ENCODE measurements at places on chromosomes 5 and 9.

- DNase-seq = no peak
Measured at GRCh38 chr5:91556-92263, at the start of gene PLEKHG4B. TSS of gene PLEKHG4B (plus strand) at chr5:92168. CDS start at chr5:92232, 64 bp downstream.

- DNase-seq = no peak
Measured at GRCh38 chr5:153429761-153430380, 60.6 kb upstream of the GRIA1 start.

DNA sequence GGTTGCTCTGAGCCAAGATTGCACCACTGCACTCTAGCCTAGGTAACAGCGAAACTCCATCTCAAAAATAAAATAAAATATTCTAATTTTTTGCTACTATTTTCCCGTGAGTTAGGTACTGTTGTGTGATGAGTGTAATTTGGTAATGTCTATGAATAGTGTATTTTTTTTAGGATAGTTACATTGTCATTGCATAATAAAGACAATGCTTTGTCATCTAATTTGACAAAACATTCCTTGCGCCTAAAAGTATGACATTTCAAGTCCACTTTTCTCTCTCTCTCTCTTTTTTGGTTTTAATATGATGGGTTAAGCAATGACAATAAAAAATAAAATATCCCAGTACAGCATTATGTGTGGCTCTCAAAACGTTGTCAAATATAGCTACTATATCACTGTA, 29.3 kb downstream of the UBE2R2 start:
- no peak for DNase-seq

GRCh38 chr5:175325681-175326080, 118.3 kb downstream of the DRD1 start:
- no peak for DNase-seq

GRCh38 chr5:35674049-35674448, 56.4 kb downstream of the SPEF2 start:
- DNase-seq = no peak

DNA sequence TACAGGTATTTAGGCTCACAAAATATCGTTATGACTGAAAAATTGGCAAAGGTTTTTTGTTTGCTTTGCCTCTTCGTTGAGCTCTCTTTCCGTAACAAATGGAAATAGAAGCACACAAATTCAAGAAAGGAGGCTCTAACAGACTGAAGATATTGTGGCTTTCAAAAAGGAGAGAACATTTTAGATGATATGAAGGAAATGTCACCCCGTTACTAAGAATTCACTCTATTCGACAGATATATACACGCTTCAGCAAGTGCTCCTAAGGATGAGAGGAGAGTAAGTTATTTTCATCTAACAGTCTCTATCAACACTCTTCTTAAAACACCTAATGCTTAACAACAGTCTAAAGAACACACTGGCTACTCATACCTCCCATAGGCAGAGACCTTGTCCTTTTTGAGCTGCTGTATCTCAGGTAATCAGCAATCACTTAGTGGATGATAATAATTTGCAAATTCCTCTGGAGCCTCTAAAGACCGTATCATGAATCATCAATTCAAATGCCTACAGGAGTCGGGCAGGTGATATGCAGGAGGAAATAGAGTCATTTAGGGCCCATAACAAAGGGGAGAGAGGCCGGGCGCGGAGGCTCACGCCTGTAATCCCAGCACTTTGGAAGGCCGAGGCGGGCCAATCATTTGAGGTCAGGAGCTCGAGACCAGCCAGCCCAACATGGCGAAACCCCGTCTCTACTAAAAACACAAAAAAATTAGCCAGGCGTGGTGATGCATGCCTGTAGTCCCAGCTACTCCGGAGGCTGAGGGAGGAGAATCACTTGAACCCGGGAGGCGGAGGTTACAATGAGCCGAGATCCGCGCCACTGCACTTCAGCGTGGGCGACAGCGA, 1.4 kb upstream of the HSDL2 start:
- DNase-seq = no peak

- no peak for DNase-seq
Measured at GRCh38 chr5:180499684-180500083, 5.5 kb downstream of the CNOT6 start.

- DNase-seq = no peak
Measured at GRCh38 chr9:14941501-14942405, 31.5 kb upstream of the FREM1 start.

GRCh38 chr9:116156621-116157314, 3.2 kb downstream of the PAPPA start:
- DNase-seq = peak; percentile 11

- no peak for DNase-seq
Measured at GRCh38 chr9:23542438-23542837, 283.6 kb downstream of the ELAVL2 start.

DNA sequence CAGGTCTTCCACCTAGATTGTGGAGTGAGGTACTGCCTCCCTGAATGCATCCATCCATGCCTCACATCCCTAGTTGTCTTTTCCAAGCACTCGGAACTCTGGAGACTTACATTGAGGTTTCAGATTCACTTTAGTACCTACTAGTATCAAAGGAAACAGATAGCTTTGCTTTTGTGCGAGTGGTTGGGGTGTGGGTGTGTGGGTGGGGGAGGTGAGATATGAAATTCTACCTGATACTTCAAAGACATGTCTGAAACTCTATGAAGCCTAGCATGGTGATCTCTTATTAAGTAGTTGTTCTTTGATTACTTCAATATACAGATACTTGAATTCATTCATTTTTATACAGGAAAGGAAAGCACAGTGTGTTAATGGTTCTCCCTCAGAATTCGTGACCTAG, 64.4 kb downstream of the MCCC2 start:
- DNase-seq = no peak

DNA sequence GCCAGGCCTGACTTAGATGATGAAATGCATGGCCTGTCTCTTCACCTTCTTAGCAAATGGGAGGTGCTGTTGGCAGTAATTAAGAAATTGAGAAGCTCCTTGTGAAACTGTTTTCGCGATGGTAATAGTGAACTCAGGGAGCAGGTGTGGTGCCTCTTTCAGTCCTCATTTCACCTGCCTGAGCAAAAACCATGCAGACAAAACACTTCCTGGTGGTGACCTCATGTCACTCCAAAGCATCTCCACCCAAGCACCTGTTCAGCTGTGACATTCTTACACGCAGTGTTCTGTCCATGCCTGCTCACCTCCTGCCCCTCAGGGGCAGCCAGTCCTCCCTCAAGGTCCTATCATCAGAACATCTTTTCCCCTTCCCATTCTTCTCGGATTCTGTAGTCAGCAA, 146.5 kb downstream of the CD180 start:
- no peak for DNase-seq

GRCh38 chr5:126595486-126596083, 566 bp upstream of the ALDH7A1 start:
- DNase-seq = no peak

DNA sequence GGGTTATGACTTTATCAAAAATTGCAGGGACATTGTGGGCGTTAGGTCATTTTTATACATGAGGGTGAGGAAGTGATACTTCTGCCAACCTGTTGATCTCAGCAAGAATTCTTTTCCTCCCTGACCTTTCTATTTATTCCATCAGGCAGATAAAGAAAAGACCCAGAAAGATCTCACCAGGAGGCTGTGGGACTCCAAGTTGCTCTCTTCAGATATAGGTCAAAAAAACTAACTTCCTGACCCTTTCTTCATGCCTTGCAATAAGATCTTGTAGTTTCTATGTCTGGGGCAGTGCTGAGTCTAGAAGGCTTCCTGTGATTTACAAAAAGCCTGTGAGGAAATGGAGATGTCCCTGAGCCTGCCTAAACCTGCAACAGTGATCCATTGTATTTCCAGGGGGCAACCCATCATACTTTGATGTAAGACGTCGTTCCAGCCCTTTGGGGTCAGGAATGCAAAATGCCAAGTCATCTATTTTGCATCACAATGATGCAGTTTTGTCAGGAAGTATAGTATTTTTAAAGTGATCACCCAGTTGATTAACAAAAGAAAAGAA, 22.0 kb upstream of the PIK3R1 start:
- DNase-seq = no peak

GRCh38 chr5:134647750-134648424, 698 bp upstream of the SEC24A start:
- no peak for DNase-seq
